Effector CD8-positive, alpha-beta T cell (primary cell): ENCODE measurements at places on chromosomes 1 and 21.
A peak's percentile ranks its signal among the peaks of the same experiment; 100 is the strongest.

GRCh38 chr1:19804831-19805251, 5.1 kb upstream of the TMCO4 start:
- no peak for DNase-seq

GRCh38 chr1:226309398-226310244, 657 bp upstream of the LIN9 start:
- DNase-seq: peak; percentile 52

- no peak for DNase-seq
These were observed 8.9 kb downstream of the XKR8 start for GRCh38 chr1:27968692-27969091.

DNA sequence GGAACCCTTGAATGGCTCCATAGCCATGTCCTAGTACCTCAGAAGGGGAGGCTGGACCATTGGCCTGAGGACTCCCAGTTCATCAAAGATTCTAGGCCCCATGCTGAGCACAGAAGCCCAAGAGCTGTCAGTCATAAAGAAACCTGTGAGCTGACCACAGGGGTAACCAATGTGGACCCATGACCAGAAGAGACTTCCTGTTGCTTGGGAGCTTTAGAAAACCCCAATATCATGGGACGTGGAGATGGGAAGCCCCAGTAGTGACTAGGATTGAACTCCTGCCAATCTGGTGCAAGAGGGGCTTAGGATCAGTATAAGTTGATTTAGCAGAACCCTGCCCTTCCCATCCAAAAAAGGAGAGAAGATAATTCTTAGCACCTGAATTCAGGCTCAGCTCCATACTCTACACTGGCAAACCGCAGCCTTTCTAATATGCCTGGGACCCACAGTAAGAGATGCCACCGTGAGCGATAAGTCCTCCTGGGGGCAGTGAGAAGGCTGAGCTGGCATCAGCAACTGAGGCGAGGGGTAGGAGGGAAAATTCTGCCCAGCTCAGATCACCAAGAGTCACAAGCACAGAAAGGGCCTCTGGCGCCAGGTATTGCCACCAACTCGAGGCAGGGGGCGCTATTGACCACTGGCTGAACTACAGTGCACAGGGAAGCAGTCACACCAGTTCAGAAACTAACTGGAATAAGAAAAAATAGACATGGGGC, 108.9 kb downstream of the CAPN8 start:
- DNase-seq: no peak

GRCh38 chr1:31010086-31010989, 55.2 kb downstream of the PUM1 start:
- no peak for DNase-seq

DNA sequence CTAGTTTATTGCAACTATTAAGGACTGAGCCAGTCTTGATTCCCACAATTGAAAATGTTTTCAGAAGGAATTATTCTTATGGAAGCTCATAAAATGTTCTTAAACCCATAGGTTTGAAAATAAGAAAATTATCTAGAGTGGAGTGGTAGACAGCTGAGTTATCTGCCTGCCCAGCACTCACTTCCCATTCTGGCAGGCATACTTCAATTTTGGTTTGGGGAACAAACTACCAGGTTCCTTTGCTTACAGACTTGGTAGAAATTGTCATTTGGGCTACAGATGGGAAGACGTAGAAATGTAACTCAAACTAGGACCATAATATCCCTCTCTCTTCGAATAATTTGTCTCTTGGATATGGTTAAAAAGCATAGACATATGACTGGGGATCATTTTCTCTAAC, 18.4 kb downstream of the JUN start:
- no peak for DNase-seq

DNA sequence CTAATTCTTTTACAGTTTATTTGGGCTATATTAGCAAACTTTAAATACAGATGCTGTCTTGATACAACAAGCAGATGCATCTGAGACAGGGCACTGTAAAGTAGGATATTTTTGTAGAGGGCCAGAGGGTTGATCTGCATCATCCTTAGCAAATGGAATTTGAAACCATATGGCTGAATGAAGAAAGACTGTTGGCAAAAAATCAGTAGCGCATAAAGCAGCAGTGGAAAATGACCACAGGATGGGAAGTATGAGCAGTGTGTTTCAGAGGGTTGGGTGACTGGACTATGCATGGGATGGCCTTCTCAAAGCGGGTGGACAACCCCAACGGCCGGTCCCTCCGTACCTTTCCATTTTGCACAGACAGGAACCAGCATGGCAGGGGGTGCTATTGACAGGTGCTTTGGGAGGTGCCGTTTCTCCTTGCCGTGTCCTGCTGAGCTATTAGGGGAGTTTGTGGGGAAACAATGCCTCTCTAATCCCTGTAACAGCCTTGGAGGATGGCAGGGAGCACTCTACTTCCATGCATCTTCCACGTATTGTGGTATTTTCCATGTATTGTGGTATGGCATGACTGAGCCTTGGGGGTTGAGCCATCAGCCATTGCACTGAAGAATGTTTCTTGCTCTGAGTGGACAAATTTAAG, 5.9 kb downstream of the LRRC8B start:
- no peak for DNase-seq

DNA sequence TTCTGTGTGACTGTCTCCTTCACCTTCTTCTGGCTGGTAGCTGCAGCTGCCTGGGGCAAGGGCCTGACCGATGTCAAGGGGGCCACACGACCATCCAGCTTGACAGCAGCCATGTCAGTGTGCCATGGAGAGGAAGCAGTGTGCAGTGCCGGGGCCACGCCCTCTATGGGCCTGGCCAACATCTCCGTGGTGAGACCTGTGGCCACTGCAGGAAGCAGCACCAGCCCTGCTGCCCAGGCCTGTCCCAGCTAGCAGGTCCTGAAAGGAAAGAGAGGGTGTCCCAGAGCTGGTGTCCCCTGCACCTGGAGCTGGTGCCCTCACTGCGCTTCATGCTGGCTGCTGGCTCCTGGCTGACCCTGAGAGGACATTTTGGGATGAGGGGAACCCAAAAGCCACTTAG, 5.9 kb upstream of the ATXN7L2 start:
- no peak for DNase-seq

- no peak for DNase-seq
These were observed 651.8 kb downstream of the LMO4 start for GRCh38 chr1:87980494-87980893.

GRCh38 chr1:212302745-212303383, 17.7 kb downstream of the PPP2R5A start:
- DNase-seq: no peak

DNA sequence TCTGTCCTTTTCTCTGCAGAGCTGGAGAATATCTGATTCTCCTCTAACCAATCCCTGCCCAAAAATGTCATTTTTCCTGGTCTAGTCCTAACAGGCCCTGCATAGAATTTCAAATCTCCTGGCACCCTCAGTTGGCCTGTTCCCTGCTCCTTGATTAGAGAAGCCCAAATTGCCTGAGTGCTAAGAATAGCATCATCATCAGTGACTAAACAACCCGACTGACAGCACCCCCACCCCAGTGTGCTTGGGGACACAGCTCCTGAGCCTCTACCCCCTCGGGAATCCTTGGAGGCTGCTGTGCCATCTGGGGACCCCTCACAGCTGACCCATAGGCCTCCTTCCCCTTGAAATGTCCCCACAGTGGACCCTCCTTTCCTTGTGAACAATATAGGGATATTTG, 94.4 kb downstream of the DDX20 start:
- DNase-seq: no peak

GRCh38 chr1:13663969-13664368, 36.0 kb upstream of the PRDM2 start:
- DNase-seq: no peak

DNA sequence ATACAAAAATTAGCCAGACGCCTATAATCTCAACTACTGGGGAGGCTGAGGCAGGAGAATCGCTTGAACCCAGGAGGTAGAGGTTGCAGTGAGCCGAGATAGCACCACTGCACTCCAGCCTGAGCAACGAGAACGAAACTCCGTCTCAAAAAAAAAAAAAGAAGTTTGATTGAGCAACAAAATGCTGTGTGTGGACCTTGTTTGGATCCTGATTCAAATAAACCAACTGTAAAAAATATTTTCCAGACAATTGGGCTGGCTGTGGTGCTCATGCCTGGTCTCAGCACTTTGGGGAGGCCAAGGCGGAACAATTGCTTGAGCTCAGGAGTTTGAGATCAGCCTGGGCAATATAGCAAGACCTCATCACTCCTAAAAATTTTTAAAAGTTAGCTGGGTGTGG, 16.8 kb downstream of the PTAFR start:
- DNase-seq: no peak
